ENCODE measurements at places on chromosomes 6 and 20. TPM values are rescaled to one million over a fixed set of nuclear protein-coding genes. Genes with fewer than 3 reads are reported as not detected.

GRCh38 chr6:131182991-131183425, 47.7 kb downstream of the AKAP7 start:
- no peak for DNase-seq

- DNase-seq = peak; percentile 18
These were observed 59.2 kb upstream of the ADGRB3 start for GRCh38 chr6:68575765-68576439.

DNA sequence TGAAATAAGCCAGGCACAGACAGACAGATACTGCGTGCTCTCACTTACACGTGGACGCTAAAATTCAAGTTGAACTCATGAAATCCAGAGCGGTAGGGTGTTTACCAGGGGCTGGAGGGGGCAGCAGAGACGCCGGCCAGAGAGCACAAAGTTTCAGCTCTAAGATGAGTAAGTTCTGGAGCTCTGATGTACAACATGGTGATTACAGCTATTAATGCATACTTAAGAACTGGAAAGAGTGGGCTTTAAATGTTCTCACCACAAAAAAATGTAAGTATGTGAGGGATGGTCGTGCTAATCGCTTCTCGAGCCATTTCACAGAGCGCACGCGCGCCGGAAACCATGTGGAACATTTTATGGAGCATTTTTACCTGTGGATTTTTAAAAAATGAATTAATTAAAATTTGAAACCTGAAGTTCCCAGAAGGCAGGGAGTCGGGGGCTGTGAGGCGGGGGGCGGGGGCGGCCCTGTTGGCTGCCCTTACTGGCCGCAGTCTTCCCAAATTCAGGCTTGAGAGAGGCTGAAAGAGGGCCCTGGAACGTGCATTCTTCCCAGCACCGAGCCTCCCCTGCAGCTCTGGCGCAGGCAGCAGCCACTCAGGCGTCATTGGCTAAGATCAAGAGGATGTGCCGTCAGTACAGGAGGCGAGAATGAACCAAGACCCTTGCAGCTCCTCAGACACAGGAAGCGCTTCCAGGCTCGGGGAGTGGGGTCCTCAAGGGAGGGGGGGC, 8.5 kb upstream of the SLCO4A1 start:
- no peak for DNase-seq

GRCh38 chr6:30998785-30999184, 11.5 kb upstream of the MUC22 start:
- DNase-seq = no peak

GRCh38 chr20:47789081-47789763, 3.9 kb upstream of the SULF2 start:
- DNase-seq = no peak

Gene OXT
- polyA plus RNA-seq = 0.51 TPM

Data from left renal cortex interstitium (tissue), 4 donors.